ENCODE measurements at places on chromosomes 3 and 15. TPM values are rescaled to one million over a fixed set of nuclear protein-coding genes. Genes with fewer than 3 reads are reported as not detected.

GRCh38 chr3:70180664-70181063, 131.8 kb downstream of the MDFIC2 start:
- no peak for DNase-seq

The DNAH12 gene
- total RNA-seq, result 0.68 TPM

The TGM5 gene
- total RNA-seq, result not detected

The TRH gene
- 0.29 TPM for total RNA-seq

The ST8SIA2 gene
- 3.8 TPM for total RNA-seq

DNA sequence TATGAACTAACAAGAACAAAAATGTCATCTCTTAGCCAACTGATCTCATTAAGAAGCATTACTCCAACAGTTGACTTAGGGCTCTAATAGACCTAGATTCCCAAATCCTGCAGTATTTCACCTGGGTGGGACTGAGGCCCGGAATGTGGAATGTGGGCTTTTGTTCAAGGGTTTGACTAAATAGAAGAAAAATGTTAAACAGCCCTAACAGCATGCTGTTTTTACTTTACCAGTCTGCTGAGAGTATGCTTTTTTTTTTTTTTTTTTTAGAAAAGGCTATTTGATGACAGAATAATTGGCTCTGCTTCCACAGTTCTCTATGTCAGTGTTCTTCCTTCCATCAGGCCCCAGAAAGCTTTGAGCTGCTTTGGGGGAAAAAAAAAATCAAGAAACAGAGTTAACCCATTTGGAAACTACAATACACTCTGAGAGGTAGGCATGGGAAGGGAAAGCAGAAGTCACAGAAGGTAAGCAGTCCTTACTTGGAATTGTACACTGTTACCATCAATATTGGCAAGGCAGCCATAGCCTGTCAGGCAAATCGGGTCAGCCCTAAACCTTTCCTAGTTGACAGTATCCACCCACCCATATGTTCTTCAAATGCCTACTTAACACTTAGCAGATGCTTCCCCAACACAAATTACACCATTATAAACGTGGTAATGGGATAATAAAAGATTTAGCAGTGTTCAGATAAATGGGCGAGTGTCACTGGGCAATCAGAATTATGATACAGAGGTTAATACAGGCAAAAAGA, 224.2 kb downstream of the CNTN3 start:
- no peak for DNase-seq

- no peak for DNase-seq
These were observed 83.4 kb downstream of the IL1RAP start for GRCh38 chr3:190597291-190597690.

The KNG1 gene
- not detected for total RNA-seq

DNA sequence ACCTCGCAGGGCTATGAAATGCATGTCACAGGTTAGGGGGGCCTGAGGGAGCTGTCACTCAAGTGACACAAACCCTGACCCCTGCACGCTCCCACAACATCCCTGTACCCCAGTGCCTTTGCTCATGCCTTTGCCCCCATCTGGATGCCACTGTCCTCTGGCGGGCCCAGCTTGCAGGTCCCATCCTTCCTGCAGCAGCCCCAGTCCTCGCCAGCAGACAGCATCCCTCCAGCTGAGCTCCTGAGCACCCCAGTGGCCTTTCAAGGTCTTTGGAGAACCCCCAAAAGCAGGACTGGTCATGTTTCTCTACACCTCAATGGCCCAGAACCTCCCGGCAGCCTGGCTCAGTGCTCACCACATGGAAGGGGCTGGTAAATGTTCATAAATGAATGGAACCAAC, 170.4 kb downstream of the ADAMTS17 start:
- DNase-seq, result no peak

GRCh38 chr15:71080705-71081104, 34.6 kb upstream of the THSD4 start:
- no peak for DNase-seq

GRCh38 chr3:154776549-154777225, 303.4 kb upstream of the MME start:
- DNase-seq, result no peak

- DNase-seq, result no peak
These were observed 264.1 kb upstream of the SLCO3A1 start for GRCh38 chr15:91589360-91589759.

DNA sequence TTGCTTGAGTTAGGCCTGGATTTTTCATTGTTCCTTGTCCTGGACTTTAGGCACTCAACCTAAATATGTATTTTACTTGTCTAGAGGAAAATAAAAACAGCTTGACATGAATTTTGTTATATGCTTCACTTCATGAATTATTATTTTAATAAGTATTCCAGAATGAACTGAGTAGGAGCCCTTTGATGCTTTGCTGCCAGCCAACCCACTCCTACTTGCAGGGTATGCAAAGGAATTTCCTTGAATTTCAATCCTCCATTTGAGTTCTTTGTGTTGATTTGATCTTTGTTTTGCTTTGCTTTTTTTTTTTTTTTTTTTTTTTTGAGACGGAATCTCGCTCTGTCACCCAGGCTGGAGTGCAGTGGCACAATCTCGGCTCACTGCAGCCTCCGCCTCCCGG, 11.6 kb downstream of the ARL6IP5 start:
- DNase-seq, result no peak

The RLBP1 gene
- total RNA-seq, result not detected

The CPN2 gene
- total RNA-seq, result 0.22 TPM
